ENCODE measurements at places on chromosomes 13 and 19.

DNA sequence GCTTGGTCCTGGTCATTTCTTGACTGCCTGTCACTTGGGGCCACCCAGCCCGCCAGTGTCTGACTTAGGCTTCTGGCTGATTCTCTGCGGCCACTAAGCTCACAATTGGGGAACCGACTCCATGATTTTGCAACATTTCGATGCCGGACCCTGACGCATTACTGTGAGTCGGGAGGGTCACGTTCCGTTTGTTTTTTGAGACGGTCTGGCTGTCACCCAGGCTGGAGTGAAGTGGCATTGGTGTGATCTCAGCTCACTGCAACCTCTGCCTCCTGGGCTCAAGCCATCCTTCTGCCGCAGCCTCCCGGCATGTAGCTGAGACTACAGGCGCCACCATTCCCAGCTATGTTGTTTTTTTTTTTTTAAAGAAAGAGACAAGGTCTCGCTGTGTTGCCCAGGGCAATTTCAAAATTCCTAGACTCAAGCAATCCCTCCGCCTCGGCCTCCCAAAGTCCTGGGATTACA, 3.2 kb upstream of the ADAT3 start:
- DNase-seq = no peak

DNA sequence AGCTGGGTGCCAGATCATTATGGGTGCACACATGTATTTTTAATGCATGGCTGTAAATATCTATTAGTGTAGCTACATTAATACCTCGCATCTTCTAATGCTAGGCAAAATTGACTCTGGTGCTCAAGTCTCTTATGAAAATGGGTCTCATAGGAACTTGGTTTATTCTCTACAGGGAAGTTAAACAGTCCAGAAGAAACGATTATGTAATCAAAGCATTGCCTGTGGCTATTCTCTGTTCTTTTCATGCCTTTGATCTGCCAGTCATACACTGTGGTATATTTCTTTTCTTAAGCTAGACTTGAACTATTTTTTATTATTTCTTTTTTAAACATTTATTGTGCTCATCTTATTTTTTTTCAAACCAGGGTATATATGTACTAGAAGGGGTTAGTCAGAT, 1015.0 kb downstream of the SLITRK1 start:
- DNase-seq = no peak

DNA sequence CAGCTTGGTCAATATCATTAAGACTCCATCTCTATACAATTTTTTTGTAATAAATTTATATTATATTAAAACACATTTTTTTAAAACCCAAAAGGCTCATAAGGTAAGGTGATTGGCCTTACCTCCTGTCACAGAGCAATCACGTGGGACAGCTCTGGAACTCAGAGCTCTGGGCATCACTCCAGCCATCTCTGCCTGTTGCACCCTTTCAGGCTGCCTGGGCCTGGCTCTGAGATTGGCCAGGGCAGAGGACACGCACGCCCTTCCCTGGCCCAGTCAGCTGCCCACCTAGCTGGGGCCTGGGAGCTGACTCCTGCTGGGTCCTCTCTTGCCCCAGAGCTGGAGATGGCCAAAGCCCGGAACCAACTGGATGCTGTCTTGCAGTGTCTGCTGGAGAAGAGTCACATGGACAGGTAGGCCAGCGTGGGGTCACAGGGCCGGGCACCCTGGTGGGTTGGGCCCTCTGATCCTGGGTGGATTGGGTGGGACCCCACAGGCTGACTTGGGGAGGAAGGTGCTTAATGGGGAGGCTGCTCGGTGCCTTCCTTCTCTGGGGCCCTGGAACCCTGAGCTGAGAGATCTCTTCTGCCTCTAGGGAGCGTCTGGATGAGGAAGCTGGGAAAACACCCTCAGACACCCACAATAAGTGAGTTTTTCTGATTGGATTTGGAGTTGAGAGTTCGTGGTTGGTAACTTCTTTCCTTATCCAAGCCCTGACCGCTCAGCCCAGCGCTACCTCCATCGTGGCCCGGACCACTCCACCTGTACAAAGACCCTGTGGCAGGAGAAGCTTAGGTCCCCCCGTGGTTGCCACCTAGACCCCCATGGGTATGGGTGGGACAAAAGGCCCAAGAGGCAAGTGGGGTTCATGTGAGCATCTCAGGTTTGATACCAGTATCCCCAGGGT, 3.7 kb downstream of the LIN37 start:
- no peak for DNase-seq

GRCh38 chr13:113404723-113405471, 41.0 kb upstream of the GRTP1 start:
- no peak for DNase-seq

DNA sequence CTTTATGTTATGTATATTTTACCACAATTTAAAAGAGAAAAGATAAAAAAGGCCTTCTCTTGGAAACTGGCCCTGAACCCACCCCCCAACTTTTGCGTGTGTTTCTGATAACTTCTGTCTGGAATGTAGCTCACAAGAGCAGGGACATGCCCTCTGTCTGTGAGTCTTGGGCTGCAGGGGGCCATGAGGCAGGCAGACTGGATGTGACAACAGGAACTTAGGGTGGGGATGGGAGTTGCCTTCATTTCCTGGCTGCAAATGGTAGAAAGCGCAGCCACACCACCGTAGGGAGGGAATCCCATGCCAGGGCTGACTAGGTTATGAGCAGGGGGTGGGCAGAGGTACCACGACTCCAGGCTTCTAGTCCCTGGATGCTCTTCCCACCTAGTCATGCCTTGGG, 21.9 kb downstream of the CILP2 start:
- DNase-seq = no peak

DNA sequence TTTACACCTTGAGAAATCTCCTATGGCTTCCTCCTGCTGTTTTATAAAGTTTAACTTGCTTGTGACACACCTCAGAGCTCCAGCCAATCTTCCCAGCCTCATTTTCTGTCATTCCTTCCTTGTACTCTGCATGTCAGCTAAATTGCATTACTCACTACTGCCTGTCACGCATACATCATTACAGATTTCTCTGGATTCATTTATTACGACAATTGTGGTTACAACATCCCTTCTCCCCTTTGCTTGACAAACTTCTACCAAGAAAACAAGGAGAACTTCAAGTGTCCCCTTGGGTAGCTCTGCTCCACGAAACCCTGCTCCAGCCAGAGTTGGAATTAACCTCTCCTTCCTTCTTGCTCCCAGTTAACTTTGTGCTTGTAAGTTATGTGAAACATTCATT, 22.0 kb upstream of the GPR18 start:
- DNase-seq = no peak

- DNase-seq = no peak
Observed at GRCh38 chr13:20294497-20294896, 62.4 kb upstream of the GJB6 start.
